NCI-H774 (cell line): ENCODE measurements at places on chromosomes 5 and 9.

GRCh38 chr5:56833325-56833724, 18.0 kb downstream of the MAP3K1 start:
- DNase-seq: no peak

DNA sequence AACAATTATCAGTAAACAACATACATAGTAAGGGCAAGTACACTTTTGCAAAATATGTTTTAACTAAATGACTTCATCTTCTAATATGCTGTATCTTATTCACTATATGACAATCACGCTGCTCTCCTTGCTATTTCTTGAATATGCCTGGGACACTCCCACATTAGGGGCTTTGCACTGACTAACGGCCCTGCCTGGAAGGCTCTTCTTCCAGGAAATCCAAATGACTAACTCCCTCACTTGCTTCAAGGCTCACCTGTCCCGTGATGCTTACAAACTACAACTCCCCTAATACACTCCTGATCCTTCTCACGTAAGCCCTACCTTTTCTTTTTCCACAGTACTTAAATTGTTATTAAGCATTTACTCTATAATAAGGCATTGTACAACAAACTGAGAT, 10.6 kb downstream of the ERP44 start:
- no peak for DNase-seq

DNA sequence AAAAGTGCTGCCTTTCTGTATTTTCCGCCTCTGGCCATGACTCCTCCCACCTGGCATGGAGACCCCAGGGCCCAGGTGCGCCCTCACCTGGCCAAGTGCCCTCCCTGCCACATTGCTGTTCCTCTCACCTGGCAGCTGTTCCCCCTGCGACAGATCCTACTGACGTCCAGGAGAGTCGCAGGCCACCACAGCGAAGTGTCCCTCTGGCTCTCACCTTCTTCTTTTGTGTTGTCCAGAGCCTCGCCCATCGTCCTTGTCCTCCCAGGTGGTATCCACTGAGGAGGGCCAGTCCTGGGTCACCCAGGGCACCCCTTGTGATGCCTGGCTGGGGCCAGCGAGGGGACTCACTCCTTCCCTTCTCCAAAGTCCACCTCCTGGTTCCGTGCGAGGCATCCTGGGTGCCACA, 2.6 kb downstream of the NKD2 start:
- DNase-seq: peak; percentile 81

- DNase-seq: no peak
These were observed 392.3 kb upstream of the MEF2C start for GRCh38 chr5:89275066-89275855.

- no peak for DNase-seq
These were observed 102.4 kb upstream of the PARP8 start for GRCh38 chr5:50564079-50564478.

DNA sequence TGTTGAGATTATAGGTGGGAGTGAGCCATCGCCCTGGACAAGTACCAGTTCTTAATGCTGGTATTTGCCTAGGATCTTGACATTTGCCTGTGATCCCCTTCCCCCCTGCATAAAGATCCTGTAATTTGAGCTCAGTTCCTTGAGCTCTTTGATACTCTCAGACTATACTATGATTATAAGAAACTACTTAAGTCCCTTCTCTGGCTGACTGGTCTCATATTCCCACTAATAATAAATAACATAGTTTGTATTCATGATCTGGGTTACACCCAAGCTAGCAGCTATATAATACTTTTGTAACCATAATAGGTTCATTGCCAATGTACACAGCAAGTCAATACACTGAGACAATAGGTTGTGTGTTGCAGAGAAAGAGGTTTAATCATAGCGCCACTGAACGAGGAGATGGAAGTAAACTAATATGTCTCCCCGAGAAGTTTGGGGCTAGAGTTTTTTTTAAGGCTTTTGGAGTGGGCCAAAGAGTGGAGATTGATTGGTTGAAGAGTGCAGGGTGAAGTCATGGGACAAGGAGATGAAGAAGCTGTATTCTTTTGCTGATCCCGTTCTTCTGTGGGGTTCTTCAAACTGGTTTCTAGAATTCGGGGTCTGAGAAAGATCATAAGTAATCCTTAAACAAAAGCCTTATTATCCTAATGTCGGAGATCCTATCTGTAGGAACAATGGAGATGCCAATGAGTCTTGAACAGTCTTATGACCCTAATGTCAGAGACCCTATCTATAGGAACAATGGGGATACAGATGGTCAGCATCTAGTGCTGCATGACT, 20.7 kb upstream of the SHOC1 start:
- no peak for DNase-seq

DNA sequence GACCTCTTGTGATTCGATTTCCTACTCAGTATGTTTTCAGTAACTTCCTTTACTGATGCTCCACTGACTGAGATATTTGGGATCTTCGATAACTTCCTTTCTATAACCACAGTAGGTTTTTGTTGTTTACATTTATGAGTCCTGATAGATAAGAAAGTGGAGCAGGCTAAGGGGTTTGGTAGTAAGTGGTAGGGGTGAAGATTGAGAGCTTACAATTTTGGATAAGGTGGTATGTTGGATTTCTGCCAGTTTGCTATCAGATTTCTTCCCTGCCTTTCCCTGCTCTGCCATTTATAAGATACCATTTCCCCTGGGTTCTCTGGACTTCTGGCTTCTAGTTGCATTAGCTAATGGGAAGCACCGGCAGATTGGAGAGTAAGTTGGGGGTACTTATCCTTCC, 7.9 kb upstream of the NDUFS4 start:
- no peak for DNase-seq

GRCh38 chr5:135264451-135265440, 134.3 kb downstream of the MACROH2A1 start:
- no peak for DNase-seq
